ENCODE measurements at places on chromosomes 1 and 21.

DNA sequence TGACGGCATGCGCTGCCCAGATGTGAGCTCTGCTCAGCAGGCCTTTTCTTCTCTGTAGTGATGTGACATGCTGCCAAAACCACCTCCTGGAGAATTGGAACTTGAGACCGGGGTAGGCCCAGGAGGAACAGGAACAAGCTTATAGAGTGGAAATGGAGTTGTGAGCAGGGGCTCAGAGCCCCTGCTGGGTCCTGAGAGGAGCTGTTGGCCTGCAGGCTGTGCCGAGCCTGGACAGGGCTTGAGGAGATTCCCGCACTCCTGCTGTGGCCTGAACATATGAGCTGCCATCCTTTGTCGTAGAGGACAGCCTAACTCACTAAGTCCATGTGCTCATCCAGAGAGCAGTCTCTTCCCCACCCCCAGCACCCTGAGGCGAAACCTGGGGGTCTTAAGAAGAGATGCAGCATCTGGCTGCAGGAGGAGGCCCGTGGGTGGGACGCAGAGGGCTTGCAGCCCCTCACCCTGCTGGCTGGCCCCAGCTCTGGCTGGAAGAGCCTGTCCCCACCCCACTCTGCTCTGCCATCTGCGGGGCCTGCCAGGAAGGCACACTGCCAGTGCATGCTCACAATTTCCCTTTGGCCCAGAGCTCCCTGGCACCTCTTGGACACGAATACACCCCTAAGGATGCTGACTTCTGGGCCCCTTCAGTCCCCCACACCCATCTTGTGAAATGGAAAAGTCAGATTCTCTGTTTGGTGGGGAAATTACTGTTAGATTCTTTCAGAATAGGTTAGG lies 42.5 kb downstream of the PTPRF start:
- no peak for DNase-seq

DNA sequence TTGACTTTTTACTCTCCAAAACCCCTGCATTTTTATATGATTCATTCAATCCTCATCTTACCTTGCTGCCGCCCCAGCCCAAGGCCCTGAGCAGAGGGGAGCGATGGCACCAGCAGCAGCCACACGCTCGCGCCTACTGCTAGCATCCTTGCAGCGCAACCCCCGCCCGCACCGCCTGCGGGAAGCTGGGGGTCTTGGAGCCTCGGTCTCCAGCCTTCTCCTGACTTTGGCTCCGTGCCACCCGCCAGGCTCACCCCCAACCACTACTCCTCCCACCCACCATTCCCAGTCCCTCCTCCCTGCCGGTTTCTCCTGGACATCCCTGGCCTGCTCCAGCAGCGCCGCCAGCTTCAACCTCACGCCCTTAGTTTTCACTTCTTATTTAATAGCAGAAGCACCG lies 76.6 kb downstream of the RPE65 start:
- DNase-seq, result no peak

DNA sequence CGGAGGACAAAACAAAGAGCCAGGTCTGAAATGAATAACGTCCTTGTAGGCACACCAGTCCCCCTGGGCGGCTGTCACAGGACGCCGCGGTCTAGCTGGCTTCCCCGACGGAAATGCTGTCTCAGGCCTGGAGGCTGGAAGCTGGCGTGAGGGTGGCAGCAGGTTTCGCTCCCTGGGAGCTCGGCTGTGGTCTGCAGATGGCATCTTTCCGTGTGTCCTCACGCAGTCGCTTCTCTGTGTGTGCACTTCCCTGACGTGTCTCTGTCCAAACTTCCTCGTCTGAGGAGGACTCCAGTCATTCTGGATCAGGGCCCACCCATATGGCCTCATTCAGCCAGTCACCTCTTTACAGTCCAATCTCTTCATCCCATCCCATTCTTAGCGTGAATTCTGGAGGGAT lies 14.2 kb downstream of the TNFRSF14 start:
- DNase-seq, result no peak

- DNase-seq, result no peak
Measured at GRCh38 chr21:17542371-17543011, 29.6 kb downstream of the CXADR start.

- DNase-seq, result no peak
Measured at GRCh38 chr1:248189026-248189425, 8.0 kb upstream of the OR2M3 start.

- DNase-seq, result peak; percentile 20
Measured at GRCh38 chr1:229848752-229849677, 218.0 kb upstream of the GALNT2 start.

GRCh38 chr1:235953801-235954200 lies 87.1 kb upstream of the LYST start:
- peak; percentile 30 for DNase-seq

- no peak for DNase-seq
Measured at GRCh38 chr1:161082483-161082882, 6.9 kb downstream of the NECTIN4 start.

DNA sequence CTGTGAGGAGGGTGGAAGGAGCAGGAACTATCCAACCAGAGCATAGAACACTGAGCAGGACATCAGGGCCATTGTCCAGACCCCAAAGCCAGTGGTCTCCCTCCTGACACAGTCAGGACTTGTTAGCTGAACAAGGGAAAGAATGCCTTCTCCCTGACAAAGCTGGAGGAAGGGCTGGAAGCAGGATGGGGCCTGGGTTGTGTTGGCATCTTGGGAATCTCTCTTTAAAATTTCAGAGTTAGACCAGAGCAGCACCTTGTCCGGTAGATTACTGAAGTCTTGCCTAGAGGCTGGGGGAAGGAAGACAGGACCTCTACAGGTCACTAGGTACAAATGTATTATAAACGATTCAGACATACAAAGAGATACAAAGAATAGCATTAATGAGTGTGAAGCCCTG lies 35.0 kb upstream of the ATP2B4 start:
- no peak for DNase-seq

- DNase-seq, result no peak
Measured at GRCh38 chr21:42396799-42397745, 1.2 kb upstream of the TMPRSS3 start.

DNA sequence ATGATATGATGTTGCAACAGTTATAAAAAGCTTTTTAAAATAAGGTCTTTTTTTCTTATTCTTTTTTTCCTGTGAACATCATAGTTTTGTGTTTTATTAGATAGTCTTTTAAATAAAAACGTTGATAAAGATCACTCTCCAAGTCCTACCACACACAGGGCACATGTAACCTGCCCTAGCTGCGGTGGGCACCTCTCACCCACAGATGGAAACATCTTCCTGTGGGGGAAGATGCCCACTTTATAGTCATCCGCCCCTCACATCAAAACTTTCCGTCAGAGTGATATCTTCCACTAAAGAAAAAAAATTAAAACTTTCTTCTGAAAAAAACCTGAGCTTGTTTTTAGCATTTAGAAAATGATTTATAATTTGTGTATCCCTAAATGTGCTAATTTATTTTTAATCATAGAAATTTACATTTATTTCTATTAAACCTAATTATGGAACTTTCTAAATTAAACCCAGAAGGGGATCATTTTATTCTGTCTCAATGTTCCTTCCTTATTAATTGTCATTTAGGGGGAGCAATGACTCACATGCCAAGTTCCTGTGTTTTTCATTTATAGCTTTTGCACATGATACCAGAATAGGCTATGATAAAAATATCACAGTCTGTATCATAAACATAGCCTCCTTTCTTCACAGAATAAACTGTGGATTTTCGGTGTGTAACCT lies 24.7 kb downstream of the TNFRSF9 start:
- DNase-seq, result no peak

- no peak for DNase-seq
Measured at GRCh38 chr1:90504509-90504908, 212.6 kb downstream of the BARHL2 start.

DNA sequence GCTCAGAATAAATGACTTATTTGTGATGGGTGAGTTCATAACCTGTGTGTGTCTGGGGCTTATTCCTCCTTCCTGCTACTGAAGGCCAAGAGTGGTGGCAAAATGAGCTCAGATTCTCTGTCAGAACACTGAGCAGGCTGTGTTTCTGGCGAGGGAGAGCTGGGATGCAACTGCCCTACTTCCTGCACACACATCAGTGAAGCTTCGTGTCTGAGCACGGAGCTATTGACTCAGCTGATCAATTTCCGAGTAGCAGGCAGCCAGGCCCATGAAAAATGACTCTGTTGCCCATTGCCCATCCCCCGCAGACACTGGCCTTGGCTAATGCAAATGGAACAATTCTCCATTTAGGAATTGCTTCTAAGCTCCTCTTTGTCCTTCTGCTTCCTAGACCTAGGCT lies 27.7 kb downstream of the TNR start:
- no peak for DNase-seq

DNA sequence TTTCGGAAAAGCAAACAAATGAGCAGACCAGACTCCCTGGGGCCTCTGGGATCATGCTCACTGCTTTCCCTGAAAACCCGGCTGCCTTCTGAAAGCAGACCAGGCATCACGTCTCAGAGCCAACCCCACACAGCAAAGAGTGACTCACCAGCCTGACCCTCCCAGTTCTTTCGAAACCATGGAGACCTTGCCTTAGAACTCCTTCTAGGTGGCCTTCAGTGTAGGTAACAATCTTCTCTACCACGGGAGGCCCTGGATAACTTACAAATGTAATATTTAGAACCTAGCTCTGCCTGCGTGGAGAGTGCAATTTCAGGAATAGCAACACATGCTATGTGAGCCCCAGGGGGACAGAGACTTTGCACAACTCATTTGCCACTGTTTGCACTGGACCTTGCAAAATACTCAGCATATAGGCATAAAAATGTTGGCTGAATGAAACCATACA lies 105.2 kb downstream of the SUSD4 start:
- DNase-seq, result peak; percentile 32

DNA sequence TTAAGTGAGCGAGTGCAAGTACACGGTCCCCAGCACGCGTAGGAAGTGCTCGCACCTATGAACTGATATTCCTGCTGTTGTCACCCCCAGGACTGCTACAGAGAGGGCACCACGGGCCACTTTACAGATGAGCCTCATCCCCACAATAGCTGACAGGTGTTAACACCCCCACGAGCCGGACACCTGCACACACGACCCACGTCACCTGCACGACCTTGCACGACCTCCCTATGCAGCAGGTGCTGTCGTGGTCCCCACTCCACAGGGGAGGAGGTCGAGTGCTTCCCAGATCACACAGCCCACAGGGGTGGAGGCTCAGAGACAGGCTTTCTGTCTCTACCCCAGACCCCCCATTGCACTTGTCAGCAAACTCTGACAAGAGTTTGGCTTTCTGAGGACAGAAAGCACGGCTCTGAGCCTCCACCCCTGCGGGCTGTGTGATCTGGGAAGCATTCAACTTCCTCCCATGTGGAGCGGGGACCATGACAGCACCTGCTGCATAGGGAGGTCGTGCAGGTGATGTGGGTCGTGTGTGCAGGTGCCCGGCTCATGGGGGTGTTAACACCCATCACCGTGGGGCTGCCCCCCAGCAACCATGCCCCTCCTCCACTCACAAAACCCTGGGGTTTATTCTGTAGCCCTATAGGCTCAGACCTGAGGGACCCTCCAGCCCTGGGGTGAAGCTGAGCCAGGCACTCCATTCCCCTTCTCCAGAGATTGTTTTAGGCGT lies 80.8 kb downstream of the MATN1 start:
- DNase-seq, result no peak

GRCh38 chr1:227167276-227168101 lies 150.8 kb downstream of the CDC42BPA start:
- no peak for DNase-seq

- no peak for DNase-seq
Measured at GRCh38 chr1:105838071-105838470, 1218.4 kb upstream of the PRMT6 start.

DNA sequence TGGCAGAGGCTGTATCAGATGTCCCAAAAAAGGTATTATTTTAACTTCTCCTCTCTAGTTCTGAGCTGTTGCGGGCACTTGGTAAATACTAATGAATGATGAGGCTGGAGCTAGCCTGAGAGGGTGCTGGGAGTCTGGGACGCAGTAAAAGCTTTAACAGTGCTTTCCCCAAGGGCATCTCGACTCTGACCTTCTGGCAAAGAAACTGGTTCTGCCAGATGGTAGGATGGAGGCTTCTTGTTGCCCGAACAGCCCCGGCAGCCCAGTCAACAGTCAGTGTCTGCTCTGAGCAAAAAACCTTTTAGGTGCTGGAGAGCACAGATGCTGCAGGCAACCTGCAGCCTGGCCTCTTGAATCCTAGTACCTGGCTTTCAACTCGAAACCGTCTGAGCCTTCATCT lies 2.5 kb upstream of the PNRC2 start:
- no peak for DNase-seq

- no peak for DNase-seq
Measured at GRCh38 chr1:115839679-115840237, 1.2 kb downstream of the NHLH2 start.

DNA sequence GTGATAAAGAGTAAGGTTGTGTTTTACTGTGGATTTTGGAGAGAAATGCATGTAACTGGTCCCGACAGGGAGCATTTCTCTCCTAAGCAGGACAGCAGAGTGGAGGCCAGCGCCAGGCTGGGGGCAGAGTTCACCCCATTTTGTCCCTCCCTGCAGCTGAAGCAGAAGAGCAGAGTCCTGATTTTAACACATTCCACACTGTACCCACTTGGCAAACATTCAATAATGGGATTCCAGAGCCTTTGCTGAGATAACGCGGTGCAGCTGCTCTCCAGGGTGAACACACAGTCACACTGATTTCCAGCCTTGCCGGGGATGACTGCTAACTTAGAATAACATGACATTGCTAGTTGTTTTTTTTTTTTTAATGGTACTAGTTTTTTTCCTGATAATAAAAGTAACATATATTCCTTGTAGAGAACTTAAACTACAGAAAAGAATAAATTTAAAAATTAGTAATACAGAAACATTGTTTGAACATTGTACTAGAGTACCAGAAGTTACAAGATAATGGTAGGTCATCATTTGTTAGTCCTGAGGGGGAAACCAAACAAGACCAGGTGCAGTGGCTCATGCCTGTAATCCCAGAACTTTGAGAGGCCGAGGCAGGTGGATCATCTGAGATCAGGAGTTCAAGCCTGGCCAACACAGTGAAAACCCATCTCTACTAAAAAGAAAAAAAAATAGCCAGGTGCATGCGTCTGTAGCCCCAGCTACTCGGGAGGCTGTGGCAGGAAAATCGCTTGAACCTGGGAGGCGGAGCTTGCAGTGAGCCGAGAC lies 77.2 kb downstream of the SCCPDH start:
- DNase-seq, result no peak

GRCh38 chr1:170470121-170470520 lies 61.8 kb upstream of the GORAB start:
- no peak for DNase-seq

- no peak for DNase-seq
Measured at GRCh38 chr1:2469103-2469940, 6.8 kb upstream of the PLCH2 start.

DNA sequence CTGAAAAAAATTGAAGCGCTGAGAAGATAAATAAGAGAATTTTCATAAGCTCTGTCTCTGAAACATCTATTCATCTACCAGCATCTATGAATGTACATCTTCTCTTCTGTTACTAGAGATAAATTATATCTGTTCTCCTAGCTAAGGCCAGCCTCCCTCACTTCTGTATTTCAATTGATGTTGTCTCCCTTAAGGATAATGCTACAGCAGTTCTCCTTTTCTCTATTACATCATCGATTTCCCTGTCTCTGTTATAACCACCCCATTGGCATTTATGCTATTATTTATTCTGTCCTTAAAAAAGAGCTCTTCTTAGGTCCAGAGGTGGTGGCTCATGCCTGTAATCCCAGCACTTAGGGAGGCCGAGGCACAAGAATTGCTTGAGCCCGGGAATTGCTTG lies 42.9 kb upstream of the TMCO2 start:
- DNase-seq, result no peak
